ENCODE measurements at places on chromosomes 1 and 21.
A peak's percentile ranks its signal among the peaks of the same experiment; 100 is the strongest.

- no peak for DNase-seq
Observed at GRCh38 chr1:44068442-44068921, 37.2 kb upstream of the SLC6A9 start.

GRCh38 chr1:236565530-236565929 lies 38.8 kb downstream of the HEATR1 start:
- DNase-seq: no peak

DNA sequence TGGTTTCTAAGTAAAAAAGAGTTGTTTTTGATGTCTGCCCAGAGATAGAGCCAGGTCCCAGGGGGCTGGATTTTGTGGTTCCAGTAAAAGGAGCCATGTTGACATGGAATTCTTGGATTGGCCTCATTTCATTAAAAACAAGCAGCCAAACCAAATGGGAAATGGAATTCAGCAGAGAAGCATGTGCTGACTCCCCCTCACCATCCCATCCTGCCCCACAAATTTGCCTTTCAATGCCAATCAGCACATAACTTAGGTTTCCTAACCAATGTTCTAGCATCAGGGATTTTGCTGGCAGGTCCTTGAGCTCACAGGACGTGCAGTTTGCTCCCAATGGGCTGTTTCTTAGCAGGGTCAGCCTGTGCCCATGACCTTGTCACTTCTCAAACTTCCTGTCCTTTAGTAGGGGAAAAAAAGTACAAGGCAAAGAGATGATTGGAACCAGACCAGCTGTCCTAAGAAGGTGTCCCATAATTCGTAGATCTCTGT lies 101.5 kb upstream of the GADD45A start:
- no peak for DNase-seq

DNA sequence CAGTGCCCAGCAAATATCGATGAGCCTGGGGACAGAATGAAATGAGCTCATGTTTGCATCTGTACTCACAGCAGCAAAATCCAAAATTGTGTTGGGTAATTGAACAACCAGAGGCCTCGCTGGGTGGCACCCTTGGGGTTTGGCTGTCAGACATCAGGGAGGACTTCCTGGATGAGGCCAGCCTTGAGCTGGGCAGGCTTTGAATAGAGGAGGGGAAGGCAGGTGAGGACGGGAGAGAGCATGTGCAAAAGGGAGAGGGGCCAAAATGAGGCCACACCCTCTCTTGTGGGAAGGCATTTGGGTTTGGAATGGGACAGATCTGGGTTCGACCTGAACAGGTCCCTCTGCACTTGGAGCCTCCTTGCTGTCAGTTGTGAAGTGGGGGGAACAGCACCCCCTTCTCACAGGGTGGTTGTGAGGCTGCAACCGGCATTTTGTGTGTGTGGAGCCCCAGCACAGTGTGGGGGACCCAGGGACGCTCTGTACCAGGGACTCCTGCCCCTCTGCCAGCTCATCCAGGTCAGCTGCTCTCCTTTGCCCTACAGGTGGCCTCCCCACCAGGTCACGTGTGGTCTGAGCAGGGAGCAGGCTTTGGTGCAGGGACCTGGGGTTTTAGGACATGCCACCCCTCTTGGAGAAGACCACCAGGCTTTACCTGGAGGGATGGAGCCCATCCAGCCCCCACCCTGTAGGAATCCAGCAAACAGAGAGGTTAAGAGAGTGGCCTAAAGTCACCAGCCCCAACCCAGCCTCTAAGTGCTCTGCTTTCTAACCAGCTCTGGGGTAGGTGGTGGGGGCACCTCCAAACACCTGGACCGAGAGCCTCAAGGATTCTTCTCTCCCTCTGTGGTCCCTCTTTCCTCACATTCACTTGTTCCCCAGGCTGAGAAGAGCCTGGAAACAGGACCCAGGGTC lies 521.8 kb downstream of the PTPRU start:
- DNase-seq: no peak

- no peak for DNase-seq
Observed at GRCh38 chr1:114126261-114127095, 27.2 kb downstream of the SYT6 start.

DNA sequence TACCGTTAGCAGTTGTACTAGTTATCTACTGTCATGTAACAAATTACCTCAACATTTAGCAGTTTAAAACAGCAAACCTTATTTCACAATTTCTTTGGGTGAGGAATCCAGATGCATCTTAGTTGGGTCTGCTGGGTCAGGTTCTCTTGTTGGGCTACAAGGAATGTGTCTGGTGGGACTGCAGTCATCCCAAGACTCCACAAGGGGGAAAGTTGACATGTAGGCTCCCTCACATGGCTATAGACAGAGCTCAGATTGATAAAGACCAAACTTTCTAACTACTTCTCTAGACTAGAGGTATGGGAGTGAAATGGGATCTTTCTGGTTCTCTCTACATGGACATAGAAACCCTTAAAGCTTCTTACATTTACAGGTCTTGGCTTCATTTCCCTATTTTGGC lies 160.9 kb downstream of the UCK2 start:
- DNase-seq: no peak

DNA sequence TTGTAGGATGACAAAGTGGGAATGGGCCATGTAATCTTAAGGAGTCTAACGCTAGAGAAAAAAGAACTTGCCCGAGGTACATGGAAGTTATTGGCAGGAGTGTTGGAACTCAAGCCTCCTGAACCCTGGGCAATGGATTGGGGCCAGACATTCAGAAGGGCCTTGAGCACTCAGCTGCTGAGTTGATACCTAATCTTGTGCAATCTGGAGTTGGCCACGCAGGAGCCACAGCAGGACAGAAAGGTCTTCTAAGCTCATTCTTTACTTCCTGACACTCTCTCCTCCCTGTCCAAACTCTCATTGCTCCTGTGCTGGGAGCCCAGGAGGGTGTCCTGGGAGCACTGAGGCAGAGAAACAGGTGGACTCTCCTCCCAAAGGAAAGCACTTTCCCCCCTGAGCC lies 25.1 kb upstream of the CSF1 start:
- no peak for DNase-seq

- peak; percentile 88 for DNase-seq
Observed at GRCh38 chr1:59892841-59893811, 33.4 kb downstream of the CYP2J2 start.

GRCh38 chr1:21706151-21706835 lies 37.1 kb upstream of the RAP1GAP start:
- no peak for DNase-seq

DNA sequence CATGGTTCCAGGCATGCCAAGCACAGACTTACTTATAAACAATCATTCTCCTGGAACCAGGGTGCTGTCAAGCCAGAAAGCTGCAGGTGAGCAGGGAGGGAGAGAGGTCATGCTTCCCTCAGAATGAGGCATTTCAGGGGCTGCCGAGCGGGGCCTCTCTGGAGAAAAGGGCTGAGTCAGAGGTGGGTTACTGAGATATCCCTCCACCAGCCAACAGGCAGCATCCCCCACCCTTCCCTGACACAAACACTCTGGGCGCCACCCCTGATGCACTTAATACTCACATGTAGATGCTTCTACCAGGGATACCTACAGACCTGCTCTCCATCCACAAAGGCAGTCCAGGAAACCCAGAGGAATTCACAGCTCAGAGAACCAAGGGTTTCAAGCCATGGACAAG lies 13.1 kb downstream of the STK40 start:
- no peak for DNase-seq

GRCh38 chr21:26505211-26505610 lies 67.9 kb downstream of the CYYR1 start:
- no peak for DNase-seq

- peak; percentile 64 for DNase-seq
Observed at GRCh38 chr1:201982082-201982622, 296 bp upstream of the RNPEP start.

GRCh38 chr1:227926216-227926791 lies 21.4 kb downstream of the WNT9A start:
- DNase-seq: no peak

- no peak for DNase-seq
Observed at GRCh38 chr1:115850937-115851336, 10.0 kb upstream of the NHLH2 start.

- DNase-seq: no peak
Observed at GRCh38 chr1:35572296-35572695, 818 bp upstream of the TFAP2E start.

- DNase-seq: no peak
Observed at GRCh38 chr1:164577291-164577690, 18.3 kb downstream of the PBX1 start.

DNA sequence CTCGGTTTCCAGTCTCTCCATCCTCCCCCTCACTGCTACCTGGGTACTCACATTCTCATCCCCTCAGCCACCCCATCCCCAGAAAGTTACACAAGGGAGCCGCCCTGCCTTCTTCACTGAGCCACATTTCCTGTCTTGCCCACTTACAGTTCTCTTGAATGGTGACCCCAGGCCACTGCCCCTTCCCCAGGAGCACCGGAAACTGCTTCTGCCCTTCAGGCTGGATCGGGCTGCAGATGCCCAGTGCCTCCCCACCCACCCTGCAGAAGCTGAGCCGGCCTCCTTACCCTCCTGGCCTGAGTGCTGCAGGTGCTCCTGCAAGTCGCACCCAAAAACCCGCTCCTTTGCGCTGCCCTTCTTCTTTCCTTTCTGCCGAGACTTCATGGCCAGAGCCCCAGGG lies 450 bp downstream of the ARHGAP30 start:
- no peak for DNase-seq

GRCh38 chr1:233224311-233224710 lies 71.2 kb downstream of the PCNX2 start:
- no peak for DNase-seq

- no peak for DNase-seq
Observed at GRCh38 chr1:60367532-60367931, 294.0 kb upstream of the C1orf87 start.

- DNase-seq: no peak
Observed at GRCh38 chr1:35223084-35223630, 30.2 kb upstream of the SFPQ start.

DNA sequence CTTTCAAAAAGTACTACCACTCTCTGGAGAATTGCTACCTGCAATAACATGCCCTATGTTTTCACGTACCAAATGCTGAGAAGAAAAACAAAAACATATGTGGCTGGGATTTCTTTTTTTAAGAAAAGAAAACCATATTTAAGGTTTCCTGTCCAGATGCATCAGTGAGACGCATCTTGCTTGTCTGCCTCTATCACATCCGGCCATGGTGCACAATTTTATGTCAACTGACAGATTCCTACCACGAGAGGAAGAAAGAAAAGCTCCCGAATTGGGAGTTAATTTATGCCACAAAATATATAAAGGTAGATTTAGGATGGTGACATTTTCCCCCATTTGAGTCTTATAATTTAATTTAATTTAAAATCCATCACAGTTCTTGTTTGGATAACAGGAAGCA lies 62.3 kb upstream of the COL24A1 start:
- DNase-seq: no peak

- peak; percentile 67 for DNase-seq
Observed at GRCh38 chr1:24203404-24203803, 16.3 kb upstream of the IFNLR1 start.

DNA sequence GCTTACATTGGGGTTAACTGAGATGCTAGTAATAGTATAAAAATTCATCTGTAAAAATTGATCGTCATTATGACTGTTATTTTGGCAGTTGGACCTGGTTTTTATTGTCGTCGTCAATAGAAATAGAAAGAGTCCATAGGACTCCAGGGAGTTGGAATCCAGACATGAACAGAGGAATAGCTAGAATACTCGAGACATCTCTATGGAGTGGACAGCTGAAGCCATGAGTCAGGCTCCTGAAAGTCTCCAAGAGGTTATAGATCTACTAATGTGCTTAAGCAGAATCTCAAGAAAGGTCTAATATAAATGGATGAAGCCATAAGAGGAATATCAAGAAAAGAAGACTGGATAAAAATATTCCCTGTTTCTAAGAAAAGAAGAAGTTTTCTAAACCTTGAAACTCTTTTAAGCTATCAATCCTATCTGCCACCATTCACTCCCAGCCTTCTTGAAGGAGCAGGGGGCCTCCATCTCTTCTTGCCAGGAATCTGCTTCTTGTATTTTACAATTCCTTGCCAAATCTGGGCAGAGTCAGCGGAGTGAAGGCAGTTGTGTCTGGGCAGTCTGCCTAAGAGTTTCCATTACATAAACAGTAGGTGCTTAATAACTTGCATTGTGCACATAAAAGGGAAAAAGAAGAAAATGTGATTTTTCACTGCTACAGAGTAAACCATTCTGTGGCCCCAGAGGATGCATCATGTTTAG lies 163.3 kb downstream of the ST6GALNAC5 start:
- no peak for DNase-seq

DNA sequence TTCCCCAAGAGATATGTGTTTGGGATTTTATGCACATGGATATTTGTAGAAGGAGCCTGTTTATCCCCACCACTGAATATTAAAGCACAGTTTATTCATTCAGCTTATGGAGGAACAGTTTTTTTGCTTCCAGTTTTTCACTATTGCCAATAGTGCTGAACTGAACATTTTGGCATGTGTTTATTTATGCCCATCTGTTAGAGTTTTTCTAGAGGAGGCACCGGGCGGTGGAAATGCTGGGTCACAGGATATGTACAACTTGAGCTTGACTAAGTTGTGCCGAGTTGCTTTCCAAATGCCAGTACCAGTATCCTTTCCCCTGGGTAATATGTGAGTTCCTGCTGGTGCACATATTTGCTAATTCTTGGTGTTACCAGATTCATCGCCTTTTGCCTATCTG lies 111.3 kb downstream of the GREM2 start:
- DNase-seq: no peak

DNA sequence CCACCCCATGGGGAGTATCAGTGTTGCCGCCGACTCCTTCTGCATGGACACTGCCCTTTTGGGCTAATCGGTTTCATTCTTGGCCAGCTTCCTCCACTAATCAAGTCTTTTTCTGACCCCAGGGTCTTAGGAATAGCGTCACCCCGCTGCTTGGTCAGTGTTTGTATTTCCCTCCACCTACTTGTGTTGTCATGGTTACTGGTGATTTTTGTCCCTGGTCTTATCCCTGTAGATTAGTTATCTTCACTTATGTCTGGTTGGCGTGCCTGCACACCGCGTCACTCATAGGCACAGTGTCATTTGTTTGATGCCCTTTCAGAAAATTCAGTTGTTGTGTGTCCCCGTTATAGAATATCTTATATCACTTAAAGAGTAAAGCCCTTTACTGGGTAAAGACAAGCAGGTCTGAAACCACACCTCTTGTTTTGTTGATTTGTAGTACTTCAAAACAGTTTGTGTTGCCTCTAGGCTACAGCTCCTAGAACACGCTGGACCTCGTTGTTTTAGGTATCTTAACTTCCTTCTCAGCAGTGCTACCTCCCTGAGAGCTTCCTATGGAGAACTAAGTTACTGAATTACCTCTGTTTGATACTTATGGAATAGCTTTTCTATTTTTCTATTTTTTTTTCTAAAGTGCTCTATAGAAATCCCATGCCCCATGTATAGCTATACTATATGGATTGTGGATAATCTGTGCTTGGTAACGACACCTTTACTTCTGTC lies 868 bp downstream of the PPP1R12B start:
- peak; percentile 4 for DNase-seq

GRCh38 chr1:109721042-109721441 lies 9.0 kb downstream of the GSTM5 start:
- no peak for DNase-seq

DNA sequence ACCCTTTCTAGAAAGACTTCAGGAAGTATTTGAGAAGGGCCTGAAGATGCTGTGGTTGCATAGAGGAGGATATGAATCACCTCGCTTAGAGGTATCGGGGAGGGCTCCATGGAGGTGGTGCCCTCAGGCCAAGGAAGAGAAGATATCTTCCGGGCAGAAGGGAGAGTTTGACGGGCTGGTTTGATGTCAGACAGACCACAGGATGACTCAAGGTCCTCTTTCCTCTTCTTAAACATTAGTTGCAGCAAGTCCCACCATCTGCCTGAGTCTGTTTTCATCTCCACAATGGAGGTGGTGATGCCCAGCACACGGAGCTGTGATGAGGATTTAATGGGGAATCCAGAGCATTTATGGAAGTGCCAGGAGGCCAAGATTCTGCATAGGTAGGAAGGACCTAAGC lies 25.1 kb upstream of the RUNX3 start:
- no peak for DNase-seq

Data from NCI-H526 (cell line).